ENCODE measurements at places on chromosomes 2 and 18.

GRCh38 chr2:161407597-161407996 is 8.5 kb upstream of the TBR1 start:
- no peak for DNase-seq

- no peak for DNase-seq
Observed at GRCh38 chr2:132503701-132504100, 87.1 kb downstream of the GPR39 start.

- DNase-seq, result no peak
Observed at GRCh38 chr2:217827430-217828201, 175.2 kb downstream of the TNS1 start.

DNA sequence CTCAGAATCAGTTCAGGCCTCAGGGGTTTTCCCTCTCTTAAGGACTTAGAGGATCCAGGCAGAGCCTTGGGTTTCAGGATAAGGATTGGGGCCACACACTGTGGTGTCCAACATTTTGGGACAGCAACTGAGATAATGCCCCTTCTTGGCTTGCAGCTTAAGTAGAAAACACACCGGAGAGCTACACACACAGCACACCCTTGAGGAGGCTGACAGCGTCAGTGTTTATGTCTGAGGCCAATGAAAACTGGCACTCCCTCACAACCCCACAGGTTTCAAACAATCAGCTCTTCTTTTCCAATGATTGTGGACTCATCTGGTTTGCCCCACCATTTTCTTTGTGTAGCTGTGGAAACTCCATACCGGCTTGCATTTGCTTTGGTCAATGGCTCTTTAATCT is 257.7 kb downstream of the CDCA7 start:
- no peak for DNase-seq

DNA sequence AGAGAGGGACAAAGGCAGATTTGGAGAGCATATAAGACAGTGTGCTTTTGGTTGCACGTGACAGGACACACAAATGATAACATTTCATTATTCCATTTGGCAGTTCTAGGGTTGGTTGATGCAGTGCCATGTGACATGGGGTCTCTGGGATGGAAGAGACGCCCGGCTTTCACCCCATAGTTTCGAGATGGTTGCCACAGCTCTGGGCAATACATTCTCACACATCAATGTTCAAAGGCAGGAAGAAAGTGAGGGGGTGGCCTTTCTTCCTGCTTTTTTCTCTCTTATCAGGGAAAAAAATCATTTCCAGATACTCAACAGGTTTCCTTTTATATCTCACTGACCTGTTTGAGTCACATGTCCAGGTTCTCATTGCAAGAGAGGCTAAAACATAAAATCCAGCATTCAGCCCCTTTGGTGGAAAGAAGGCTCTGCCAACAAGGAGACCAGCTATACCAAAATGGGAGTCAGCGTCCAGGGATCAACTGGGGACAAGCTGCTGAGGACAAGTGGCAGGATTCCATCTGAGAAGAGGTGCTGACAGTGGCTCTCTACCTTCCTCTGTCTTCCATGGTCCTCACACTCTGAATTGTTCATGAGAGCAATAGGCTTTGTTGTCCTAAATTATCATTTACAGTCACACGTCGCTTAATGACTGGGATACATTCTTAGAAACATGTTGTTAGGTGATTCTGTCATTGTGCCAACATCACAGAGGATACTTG is 29.1 kb upstream of the ANKRD44 start:
- no peak for DNase-seq

Measured in NCI-H1092 treated with DMSO at 0.1 percent for 48 hours (cell line).